Activated effector memory CD4-positive, alpha-beta T cell treated with Interleukin-2 at 50 U/mL for 16 hours (primary cell): ENCODE measurements at places on chromosomes 6 and 20.
A peak's percentile ranks its signal among the peaks of the same experiment; 100 is the strongest.

DNA sequence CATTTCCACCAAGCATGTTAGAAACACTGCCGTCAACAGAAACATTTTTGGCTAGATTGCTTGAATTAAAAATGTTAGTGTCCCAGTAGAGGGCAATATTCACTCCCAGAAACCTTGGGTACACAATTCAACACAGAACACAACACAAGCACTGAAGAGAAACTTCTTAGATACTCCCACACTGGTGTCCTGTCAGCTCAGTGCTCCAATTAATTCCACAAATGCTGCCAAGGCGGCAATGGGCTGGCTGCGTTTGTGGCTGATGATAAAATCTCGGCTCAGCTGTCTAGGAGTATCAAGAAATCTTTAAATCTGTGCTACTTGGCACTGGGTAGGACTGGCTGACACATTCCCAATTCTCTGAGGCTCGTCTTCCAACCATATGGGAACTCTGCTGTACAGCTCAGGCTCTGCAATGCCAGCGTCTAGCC is 39.3 kb downstream of the BEND3 start:
- no peak for DNase-seq

DNA sequence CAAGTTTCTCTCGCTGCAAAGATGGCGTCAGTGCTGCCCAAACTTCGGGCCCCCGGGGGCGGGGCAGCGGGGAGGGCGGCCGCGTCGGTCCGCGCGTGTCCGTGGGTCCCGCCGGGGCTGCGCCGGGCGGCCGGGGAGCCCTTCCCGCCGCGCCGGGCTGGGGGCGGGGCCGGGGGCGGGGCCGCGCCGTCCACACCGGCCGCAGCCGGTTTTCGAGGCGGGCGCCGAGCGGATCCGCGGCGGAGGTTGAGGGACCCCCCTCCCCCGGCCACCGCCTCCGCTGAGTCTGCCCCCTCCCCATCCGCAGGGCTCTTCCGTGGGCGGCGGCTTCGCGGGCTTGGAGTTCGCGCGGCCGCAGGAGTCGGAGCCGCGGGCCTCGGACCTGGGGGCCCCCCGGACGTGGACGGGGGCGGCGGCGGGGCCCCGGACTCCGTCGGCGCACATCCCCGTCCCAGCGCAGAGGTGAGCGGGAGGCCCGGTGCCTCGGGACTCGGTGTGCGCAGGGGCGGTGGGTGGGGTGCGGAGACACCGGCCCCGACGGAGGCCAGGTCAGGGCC is 572 bp downstream of the SLC2A4RG start:
- peak; percentile 48 for DNase-seq

GRCh38 chr6:46720401-46720800 is 14.8 kb downstream of the PLA2G7 start:
- no peak for DNase-seq

GRCh38 chr6:37005827-37006567 is 542 bp downstream of the FGD2 start:
- no peak for DNase-seq

DNA sequence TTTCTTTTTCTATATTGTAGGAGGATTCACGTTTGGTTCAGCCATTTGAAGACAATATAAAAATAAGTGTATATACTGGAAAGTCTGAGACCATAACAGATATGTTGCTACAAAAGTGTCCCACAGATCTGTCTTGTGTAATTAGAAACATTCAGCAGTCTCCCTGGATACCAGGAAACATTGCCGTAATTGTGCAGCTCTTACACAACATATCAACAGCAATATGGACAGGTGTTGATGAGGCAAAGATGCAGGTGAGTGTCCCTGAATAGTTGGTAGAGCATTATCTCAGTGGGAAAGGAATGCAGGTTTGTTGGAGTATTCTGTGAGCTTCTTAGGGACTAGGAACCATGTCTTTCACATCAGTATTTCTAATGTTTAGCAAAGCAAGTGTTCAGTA is 18.3 kb upstream of the ADGRF4 start:
- DNase-seq = no peak

GRCh38 chr6:130070326-130070725 is 51.9 kb downstream of the L3MBTL3 start:
- no peak for DNase-seq

DNA sequence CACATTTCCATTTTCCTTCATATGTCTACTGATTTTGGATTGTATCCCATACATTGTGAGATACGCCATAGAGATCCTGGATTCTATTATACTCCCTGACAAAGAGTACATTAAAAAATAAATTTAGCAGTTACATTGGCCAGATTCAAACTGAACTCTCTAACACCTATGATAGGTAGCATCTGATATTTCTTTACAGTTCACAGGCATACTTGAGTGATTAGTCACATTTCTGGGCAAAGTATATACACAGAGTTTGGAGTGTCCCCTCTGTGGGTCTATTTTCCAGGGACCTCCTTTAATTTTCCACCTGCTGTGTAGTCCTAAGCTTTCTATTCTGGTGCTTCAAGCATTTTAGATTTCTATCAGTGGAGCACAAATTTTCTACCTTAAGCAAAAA is 96.4 kb downstream of the TBC1D32 start:
- DNase-seq = no peak

- DNase-seq = no peak
Measured at GRCh38 chr6:46891252-46891795, 30.4 kb downstream of the ADGRF5 start.

DNA sequence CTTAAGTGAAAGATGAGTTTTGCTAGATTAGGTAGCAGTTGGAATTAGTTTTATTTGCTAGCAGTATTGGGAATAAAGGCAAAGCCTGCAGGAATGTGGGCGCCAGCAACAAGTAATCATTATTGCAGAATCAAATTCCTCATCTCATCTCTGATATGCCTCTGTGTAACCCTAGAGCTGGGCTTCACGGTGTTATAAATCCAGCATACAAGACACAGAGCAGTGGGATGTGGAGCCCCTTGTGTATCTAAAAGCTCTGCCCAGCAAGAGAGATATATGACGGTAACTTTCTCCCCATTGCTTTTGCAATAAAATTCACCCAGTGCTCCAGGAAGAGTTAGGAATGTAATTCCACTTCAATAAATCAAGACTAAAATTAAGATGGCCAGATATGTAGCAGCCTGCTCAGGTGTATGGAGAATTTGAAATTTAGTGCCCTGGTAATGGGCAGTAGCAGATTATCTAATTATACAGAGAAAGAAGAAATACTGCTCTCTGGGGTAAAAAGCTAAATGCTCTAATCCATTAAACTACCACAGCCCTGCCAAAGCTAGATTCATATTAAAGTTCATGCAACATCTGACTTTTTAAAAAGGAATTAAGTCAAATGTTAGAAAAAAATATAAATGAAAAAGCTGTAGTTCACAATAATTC is 5.6 kb upstream of the BLOC1S5 start:
- DNase-seq = no peak

- DNase-seq = no peak
Measured at GRCh38 chr20:47950124-47950912, 165.0 kb upstream of the SULF2 start.

DNA sequence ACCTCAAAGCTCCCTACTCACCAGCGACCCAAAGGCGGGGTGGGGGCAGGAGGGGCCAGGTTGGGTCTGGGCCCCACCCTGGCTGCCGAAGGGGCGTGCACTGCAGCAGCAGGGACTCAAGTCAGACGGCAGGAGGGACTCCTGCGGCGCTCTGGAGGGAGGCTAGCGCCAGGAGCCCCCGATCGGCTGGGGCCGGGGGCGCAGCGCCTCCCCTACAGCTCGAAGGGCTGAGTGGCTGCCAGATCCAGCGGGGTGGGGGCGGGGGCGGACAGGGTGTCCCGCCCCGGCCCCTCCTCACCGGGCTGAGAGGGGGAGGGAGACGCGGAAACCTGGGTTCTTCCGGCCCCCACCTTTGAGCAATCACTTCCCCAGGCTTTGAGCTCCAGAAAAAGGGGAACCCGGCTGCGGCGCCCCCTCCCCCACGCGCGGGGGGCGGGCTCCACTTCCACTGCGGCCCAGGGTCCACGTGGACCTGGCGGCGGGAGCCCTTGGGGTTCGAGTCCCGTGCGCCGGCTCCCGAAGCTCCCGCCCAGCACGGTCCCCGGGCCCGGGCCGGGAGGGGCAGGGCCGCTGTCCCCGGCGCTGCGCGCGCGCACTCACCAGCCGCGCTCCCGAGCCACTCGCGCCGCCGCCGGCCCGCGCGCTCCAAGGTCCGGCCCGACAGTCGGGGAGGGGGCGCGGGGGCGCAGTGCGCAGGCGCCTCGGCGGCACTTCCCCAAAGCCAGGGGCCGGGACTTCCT is at the start of gene RGS19:
TSS of gene RGS19 (minus strand) at position 246 of the 740 bp plus-strand sequence. CDS start 2,632 bp downstream, outside the sequence.
- DNase-seq = peak; percentile 66

GRCh38 chr20:23195636-23196035 is 109.5 kb upstream of the CD93 start:
- no peak for DNase-seq

DNA sequence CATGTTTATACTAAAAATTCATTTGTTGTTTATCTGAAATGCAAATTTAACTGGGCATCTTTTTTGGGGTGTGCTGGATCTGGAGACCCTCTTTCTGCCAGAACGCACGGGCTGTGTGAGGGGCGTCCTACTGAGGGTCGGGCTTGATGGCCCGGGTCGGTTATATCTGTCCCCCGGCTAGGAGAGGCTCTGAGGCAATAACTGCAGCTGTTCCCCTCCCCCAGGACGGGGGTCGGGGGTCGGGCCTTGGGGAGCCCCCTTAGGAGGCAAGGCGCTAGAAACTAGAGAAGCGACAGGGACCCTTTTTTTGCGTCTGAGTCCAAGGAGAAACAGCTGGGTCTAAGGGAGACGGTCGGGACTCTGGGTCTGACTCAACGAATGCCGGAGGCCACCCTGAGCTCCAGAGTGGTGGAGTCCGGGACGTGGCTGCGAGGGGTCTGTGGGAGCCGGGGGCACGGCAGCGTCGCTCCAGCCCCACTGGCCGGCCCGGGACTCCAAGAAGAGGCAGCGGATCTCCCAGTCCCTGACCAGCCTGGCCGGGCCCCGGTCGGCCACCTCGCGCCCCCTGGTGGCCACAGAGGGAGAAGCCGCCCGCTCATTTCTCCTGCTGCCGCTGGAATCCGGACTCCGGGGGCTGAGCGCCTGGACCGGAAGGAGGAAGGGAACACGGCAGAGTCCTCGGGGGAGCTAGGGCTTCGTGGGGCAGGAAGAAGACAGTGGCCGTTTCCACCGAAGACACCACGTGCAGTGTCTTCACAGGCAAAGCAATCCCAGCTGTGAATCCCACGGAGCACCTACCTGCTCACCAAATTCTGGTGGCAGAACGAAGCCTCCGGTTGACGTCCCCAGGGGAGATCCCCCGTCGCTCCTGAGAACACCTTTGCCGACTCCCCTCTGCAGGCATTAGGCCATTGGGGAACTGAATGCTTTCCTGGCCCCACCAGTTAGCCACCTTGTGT is 24.0 kb upstream of the SCML4 start:
- peak; percentile 71 for DNase-seq

DNA sequence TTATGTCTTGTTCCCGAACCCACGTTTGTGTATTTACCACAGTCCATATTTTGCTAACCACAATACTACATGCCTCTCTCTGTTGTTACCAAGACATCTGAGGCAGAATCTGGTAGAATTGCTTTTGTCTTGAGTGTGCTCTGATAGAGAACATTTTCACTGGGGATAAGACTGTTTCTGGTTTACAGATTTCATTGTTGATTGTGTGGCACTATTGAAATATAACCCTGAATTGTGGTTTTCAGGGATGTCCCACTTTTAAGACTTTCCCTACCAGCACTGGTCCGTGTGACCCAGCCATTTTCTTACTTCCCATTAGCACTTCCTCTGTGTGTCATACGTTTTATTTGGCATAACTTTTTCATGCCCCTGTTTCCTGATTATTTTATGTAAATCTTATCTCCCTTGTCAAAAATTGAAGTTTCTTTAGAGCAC is 12.2 kb downstream of the NCOA7 start:
- DNase-seq = no peak

DNA sequence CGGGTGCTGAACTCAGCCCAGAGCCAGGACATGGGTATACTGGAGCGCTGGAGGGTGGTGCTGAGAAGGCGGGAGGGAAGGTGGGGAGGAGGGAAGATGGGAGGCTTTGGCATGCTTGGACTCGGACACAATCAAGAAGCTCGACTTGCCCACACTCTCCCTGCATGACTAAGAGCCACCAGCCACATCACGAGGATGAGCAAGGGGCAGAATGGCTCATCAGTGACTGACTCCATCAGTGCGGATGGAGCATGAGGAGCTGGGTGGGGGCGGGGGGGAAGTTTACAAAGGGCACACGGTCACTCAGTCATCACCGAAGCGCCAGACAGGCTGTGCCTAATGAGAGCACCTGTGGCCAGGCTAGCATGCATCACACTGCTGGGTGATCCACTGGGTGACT is 222.8 kb downstream of the KIF16B start:
- no peak for DNase-seq

DNA sequence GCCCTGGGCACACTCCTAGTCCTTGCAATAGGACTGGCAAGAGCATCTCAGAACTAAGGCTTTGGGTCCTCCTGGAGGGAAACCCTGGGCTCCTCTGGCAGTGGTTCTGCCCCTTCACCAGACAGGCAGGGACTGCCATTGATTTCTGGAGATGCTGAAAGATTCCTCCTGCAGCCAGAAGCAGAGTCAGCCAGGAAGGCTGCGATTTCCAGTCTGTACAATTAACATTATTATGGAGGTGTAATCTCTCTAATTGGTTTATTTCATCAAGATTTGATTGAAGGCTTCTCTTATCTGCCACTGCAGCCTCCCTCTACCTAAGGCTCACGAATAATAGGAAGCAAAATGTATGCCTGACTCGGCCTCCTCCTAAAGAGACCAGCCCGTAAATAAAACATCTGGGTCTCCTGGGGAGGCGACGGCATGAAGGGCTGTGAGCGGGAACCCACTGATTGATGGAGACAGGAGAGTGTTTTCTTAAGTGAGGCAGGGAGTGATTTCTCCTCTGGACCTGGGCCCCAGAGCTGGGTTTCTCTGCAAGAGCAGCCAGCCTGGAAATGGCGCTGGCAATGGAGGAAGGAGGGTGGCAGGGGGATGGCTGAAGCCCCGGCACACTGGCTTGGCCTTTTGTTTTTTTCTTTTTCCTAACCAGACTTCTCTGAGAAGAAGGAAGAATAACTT is 689.6 kb downstream of the DHX35 start:
- no peak for DNase-seq

- DNase-seq = no peak
Measured at GRCh38 chr6:137777687-137778075, 89.4 kb upstream of the TNFAIP3 start.

GRCh38 chr6:42010185-42010891 is 40.0 kb upstream of the TAF8 start:
- DNase-seq = no peak

DNA sequence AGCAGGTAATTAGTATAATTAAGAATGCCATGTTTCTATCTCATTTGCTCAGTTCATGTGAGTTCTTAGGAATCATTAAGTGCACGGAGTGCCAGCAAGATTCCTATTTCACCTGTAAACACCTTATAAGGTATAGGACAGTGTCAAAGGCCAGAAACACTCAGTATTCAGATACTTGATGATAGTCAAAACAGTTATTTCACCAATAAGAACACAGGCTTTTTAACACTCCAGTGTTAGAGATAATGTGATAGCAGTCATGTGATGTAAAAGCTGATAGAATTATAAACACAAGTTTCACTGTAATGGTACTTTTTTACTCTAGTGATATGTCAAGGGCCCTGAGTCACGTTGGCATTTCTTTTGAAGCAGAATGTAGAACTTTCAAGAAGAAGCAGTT is at the start of gene GPRC6A:
TSS of gene GPRC6A (minus strand) at position 101 of the 400 bp plus-strand sequence. CDS start at position 31, 70 bp downstream.
- no peak for DNase-seq
